RPMI7951 (cell line): ENCODE measurements at places on chromosomes 12 and 14. TPM values are rescaled to one million over a fixed set of nuclear protein-coding genes. Genes with fewer than 3 reads are reported as not detected.

The CMAS gene
- 26.0 and 32.0 TPM in 2 replicates for total RNA-seq

The FSCB gene
- total RNA-seq, result not detected in 2 replicates

The TAS2R30 gene
- total RNA-seq, result 0.60 and 0.98 TPM in 2 replicates

The CPNE6 gene
- total RNA-seq, result not detected in 2 replicates

The PDE3A gene
- under 0.01 and 0.12 TPM in 2 replicates for total RNA-seq

The KCNMB4 gene
- under 0.01 and 0.20 TPM in 2 replicates for total RNA-seq

The AKAP5 gene
- total RNA-seq, result 0.36 and 0.59 TPM in 2 replicates

The WDR20 gene
- total RNA-seq, result 11.4 and 16.0 TPM in 2 replicates

The KRT6C gene
- not detected in 2 replicates for total RNA-seq

The ASIC1 gene
- total RNA-seq, result 0.24 and 0.39 TPM in 2 replicates

The SMCO2 gene
- not detected in 2 replicates for total RNA-seq

The KCNK10 gene
- total RNA-seq, result not detected in 2 replicates

The HNF1A gene
- not detected in 2 replicates for total RNA-seq

The ANO4 gene
- 0.48 and 1.1 TPM in 2 replicates for total RNA-seq

The LTB4R gene
- total RNA-seq, result 0.48 and 0.59 TPM in 2 replicates

The SERPINA10 gene
- total RNA-seq, result not detected in 2 replicates

The SMOC1 gene
- not detected in 2 replicates for total RNA-seq

The LRRC9 gene
- total RNA-seq, result not detected in 2 replicates

The USP44 gene
- not detected in 2 replicates for total RNA-seq

The SDR9C7 gene
- total RNA-seq, result not detected in 2 replicates

The DPPA3 gene
- total RNA-seq, result not detected in 2 replicates

The NEUROD4 gene
- total RNA-seq, result not detected in 2 replicates

The CHFR gene
- total RNA-seq, result 9.8 and 10.2 TPM in 2 replicates

The KERA gene
- total RNA-seq, result not detected in 2 replicates
